Activated T-helper 1 cell treated with Interleukin-2 at 50 U/mL for 16 hours (primary cell): ENCODE measurements at places on chromosomes 11 and 22.

- no peak for DNase-seq
These were observed 6.3 kb downstream of the GLB1L2 start for GRCh38 chr11:134338068-134338467.

- peak; percentile 17 for DNase-seq
These were observed 34.4 kb downstream of the PRDM11 start for GRCh38 chr11:45180848-45181192.

DNA sequence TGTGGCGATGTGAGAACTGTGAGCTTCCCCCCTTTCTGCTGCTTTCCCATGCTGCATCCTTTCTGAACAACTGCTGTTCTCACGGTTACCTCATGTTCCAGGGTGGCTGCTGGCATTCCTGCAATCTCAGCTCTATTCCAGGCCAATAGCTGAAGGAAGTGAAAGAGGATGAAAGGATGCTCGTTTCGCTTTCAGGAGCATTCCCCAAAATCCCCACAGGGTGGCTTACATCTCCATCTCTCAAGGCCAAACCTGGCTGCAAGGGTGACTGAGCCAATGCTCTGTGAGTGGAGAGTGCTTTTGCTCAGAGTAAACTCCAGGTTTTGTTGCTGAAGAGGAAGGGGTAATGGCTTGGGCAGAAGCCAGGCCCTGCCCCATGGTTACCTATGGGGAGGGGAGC lies 848.2 kb downstream of the BRD1 start:
- DNase-seq, result no peak

DNA sequence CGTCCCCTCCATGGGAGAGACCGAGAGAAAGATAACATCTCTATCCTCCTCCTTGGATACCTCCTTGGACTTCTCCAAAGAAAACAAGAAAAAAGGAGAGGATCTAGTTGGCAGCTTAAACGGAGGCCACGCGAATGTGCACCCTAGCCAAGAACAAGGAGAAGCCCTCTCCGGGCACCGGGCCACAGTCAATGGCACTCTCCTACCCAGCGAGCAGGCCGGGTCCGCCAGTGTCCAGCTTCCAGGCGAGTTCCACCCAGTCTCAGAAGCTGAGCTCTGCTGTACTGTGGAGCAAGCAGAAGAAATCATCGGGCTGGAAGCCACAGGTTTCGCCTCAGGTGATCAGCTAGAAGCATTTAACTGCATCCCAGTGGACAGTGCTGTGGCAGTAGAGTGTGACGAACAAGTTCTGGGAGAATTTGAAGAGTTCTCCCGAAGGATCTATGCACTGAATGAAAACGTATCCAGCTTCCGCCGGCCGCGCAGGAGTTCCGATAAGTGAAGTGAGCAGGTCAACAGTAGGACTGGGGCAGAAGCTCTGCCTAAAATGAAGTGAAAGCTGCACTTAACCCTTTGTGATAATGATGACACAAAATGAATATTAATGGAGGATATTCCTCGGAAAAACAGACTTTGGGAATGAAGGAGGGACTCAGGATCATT lies 65.3 kb downstream of the WNT11 start:
- DNase-seq, result no peak

GRCh38 chr11:126194121-126194543 lies 17.3 kb downstream of the RPUSD4 start:
- no peak for DNase-seq

- no peak for DNase-seq
These were observed 684 bp upstream of the NFRKB start for GRCh38 chr11:129896062-129896461.

- DNase-seq, result no peak
These were observed 15.6 kb downstream of the KCNC1 start for GRCh38 chr11:17750013-17750800.

GRCh38 chr22:37803639-37804351 lies 3.9 kb upstream of the GCAT start:
- no peak for DNase-seq

GRCh38 chr22:38085501-38085900 lies 1.5 kb upstream of the SLC16A8 start:
- no peak for DNase-seq

- DNase-seq, result no peak
These were observed 192.0 kb downstream of the SHANK2 start for GRCh38 chr11:71060391-71060791.

DNA sequence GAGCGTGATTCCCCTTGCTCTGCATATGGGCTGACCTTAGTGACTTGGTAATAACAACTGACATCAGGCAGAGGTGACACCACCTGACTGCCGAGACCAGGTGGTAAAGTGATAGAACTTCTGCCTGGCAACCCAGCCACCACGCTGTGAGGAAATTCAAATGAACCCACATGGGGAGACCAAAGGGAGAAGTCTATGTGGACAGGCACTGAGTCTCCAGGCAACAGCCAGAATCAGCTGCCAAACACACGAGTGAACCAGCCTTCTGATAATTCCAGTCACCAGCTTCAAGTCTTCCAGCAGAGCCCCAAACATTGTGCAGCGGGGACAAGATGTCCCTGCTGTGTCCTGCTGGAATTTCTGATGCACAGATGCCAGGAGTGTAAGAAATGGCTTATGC lies 29.7 kb downstream of the SPATA19 start:
- no peak for DNase-seq

DNA sequence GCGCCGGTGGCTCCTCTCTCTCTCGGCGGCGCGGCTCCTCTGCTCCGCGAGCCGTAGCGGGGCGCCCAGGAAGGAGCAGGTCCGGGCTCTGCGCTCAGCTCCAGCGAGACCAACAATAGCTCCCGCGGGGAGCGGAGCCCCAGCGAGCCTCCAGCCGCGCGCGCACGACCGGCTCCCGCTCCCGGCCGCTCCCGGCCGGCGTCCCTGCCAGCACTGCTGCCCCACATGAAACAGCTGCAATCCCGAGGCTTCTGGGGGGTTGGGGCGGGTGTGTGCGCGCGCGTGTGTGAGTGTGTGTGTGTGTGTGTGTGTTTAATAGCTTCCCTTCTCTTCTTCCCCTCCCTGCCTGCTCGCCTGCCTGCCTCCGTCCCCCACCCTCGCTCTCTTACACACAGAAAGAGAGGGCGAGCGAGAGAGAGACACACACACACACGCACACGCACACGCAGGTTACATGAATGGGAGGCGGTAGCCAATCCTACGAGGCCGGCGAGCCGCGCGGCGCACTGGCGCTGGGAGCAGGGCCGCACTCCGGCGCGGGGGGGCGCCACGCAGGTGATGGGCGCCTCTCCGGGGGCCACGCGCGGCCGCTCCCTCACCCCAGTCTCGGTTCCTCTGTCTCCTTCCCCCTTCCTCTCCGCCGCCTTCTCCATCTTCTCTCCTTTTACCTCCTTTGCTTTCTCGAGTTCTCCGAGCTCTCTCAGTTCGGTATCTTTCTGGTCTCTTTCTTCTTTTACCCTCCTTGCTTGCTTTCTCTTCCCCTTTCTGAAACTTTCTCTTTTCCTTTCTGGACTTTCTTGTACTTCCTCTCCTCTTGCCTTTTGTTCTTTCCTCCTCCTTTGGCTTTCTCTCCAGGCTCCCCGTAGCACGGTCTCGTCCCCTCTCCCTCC lies at the start of gene TENM4:
Gene TENM4, minus strand, starts transcription at position 460 of the 890 bp plus-strand sequence. CDS start 371,086 bp downstream, outside the sequence.
- DNase-seq, result no peak

- DNase-seq, result no peak
These were observed 101.6 kb upstream of the PARVA start for GRCh38 chr11:12275818-12276217.
